Mucosa of gallbladder (tissue), 1 donor: ENCODE measurements at places on chromosomes 6 and 20.

DNA sequence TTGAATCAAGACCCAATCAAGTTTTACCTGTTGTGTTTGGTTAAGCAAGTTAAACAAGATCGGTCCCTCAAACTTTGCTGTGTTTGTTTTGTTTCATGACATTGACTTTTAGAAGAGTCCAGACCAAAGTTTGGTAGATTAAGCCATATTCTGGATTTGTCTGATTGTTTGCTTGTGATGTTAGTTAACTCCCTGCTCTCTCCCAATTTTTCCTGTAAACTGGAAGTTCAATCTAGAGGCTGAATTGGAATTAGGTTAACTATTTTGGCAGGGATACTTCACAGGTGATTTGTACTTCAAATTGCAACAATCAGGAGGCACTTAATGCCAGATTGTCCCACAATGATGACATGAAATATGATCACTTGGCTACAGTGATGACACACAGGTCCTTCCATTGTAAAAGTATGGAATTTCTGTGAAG, 13.6 kb upstream of the SH3BGRL2 start:
- no peak for DNase-seq

DNA sequence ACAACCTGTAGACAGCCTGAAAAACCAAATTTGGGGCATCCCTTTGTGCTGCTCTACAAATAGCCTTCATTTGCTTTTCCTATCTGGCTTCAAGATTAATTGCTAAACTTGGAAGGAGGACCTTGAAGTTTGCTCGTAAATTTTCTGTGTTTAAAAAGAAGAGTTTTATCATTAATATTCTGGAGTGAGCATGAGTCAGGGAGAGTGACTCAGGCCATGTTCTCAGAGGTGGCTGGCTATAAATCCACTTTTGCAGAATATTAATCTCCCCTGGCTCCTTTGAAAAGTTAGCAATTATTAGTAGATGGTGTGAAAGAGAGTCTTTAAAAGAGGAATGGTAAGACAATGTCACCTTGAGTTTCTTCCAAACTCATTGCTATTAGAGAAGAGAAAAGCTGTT, 91.0 kb downstream of the ANKEF1 start:
- no peak for DNase-seq

DNA sequence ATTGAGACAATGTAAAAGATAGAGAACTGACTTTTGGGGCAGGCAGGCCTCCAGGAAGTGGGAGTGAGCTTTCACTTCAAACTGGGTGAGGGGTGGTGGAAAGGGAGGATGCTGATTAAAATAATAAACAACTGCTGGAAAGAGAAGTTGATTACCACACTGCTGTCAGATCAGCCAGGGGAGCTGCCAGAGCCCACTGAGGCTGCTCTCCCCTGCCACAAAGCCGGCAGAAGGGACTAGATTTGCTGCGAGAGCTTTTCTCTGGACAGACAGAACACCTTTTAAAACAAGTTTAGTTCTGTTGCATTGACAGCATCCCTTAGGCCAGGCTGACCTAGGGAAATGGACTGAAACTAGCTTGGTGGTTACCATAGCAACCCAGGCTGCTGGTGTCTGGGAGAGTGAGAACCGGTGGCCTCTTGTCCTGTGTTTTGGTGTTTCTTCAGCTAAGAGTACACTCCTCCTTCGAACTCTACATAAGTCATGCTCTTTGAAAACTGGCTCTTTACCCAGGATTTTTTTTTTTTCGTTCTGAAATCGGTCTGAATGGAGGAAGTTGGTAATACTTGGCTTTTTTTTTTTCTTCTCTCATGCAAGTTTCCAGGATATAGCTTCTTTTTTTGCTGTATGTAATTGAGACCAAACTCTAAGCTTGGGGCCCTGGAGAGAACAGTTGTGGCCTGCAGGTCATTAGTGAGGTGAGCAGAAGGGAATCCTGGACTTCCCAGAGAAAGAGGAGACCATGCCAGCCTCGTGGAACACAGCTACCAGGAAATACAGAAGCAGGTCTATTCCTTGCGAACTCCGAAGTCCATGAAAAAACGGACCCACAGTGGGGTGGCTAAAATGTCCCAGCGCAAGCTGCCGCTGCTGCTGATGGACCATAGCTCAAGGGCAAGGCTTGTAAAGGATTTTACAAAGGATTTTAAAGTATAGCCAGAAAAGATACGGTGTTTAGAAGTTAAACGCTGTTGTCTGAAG, 374.4 kb downstream of the UTRN start:
- DNase-seq = peak; percentile 27

GRCh38 chr6:55395871-55396270, 68.6 kb downstream of the GFRAL start:
- no peak for DNase-seq

DNA sequence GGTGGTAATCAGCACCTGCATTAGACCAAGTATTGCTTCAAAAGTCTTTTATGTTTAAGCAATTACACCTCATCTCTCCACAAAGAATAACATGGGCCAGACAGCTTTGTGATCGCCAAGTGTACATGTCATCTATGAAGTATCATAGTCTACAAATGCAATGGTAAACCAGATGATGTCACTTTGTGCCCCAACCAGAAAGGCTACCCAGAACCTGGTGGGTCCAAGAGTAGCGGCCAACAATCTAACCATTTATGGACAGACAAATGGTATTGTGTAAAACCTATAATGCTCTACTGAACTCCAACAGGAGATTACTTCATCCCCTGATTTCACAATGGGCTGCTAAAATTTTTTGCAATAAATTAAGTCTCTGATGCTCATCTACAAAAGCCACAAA, 295.9 kb downstream of the GMDS start:
- DNase-seq = no peak

- DNase-seq = peak; percentile 79
Measured at GRCh38 chr20:19974630-19975435, 42.3 kb upstream of the NAA20 start.
